ENCODE measurements at places on chromosomes 5 and 9. TPM values are rescaled to one million over a fixed set of nuclear protein-coding genes. Genes with fewer than 3 reads are reported as not detected.

The NMUR2 gene
- 0.20 TPM for total RNA-seq

The CDX1 gene
- total RNA-seq = not detected

The IGFBPL1 gene
- not detected for total RNA-seq

The PBX3 gene
- total RNA-seq = 50.4 TPM

The SPATA31C1 gene
- total RNA-seq = not detected

GRCh38 chr5:122009436-122009835, 47.7 kb downstream of the SRFBP1 start:
- no peak for DNase-seq

DNA sequence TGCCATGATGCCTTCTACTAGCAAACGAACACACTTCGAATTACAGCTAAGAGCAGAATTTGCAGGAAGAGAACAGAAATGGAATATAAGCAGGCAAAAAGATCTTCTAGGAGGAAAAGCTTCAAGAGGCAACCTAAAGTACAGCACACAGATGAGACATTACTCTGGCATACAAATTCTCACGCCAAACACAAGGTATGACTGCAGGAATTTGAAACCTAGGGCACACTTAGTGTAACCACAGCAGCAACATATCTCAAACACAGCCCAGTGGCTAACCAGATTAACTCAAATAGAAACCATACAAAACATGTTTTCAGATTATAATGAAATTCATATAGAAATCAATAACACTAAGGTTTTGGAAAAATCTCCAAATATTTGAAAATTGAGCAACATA, 481.0 kb upstream of the RGMB start:
- DNase-seq = no peak

DNA sequence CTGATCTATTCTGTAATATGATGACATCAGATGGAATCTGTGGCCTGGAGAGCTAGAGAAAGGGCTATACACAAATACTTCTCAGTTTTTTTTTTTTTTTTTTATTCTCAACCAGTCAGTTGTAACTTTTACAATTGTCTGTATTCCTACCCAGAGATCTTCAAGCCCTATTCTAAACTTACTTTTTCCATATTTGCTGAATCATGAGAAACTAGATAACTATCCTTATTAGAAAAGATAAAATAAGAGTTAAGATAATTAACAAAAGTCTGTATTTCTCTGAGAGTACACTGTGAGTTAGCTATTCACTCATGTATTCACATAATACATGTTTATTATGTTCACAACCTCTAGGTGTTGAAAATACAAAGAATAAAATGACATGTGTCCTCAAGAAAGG, 1575.9 kb downstream of the EFNA5 start:
- DNase-seq = no peak

GRCh38 chr9:129282731-129283211, 104.7 kb upstream of the IER5L start:
- DNase-seq = no peak

DNA sequence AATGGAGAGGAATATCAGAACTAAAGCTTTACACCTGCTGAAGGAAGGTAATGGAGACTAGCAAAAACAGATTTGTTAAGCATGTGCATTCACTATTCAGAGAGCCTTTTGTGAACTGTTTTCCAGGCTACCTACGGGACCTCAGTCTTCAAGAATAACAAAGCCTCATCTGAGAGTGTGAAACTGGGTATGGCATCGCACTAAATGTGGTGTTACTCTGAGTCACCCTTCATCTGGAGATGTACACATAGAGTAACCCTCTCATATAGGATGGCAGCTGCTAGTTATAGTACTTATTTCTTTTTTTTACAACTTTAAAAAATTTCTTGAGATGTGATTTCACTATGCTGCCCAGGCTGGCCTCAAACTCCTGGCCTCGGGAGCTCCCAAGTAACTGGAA, 306.8 kb downstream of the ZNF608 start:
- no peak for DNase-seq

DNA sequence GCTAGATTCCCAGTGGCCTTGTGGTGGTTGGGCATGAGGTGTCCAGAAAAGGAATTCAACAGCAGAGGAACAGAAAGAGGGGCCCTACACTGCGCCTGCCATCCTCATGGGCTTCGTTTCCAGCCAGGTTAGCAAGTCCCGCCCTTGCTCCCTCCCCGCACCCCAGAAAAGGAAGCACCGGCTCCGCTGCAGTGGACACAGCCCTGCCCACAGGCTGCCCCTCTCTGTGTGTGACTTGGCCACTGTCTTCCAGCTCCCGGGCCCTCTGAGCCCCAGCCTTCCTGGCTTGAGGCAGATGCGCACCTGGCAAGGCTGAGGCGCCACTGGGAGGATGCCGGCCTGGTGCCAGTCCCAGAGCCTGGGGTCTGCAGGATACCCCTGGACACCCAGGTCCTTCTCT, 305.0 kb upstream of the IRX4 start:
- DNase-seq = no peak

DNA sequence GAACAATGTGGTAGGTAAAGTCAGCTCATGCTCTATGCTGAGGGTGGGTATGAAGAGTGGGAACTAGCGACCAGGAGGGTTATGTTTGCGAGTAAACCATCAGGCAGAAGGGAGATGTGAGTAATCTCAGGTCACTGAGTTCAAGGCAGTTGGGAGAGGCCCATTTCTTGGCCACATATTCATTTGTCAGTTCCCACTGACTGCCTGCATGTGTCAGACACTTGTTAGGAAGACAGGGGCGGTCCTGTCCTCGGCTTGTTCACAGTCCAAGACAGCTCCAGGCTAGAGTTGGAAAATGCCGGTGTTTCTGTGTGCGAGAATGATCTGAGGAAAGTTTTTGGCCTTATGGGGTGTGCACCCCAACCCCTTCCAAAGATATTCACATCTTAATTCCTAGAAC, 48.6 kb upstream of the GDNF start:
- no peak for DNase-seq

- no peak for DNase-seq
Observed at GRCh38 chr9:73079326-73079725, 72.3 kb upstream of the ANXA1 start.

DNA sequence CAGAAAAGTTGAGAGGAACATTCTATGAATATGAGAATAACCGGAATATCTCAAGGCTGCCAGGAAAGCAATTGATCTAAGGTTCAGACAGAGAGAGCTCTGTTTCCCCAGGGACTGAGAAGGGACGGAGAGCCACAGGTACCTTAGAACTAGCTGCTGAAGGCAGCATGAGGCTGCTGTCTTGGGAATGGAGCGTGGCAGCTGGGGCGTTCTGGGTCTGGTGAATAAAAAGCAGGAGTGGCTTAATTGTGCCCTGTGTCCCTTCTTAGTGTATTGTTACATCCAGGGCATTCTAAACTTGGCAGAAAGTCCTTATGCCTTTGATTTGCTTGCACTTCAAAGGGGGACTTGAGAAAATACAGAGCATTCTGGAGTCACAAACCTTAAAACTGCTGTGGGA, 434.5 kb downstream of the KDM4C start:
- no peak for DNase-seq

Data from left ventricle myocardium superior (tissue), 1 donor.